NCI-H69 (cell line): ENCODE measurements at places on chromosomes 12 and 14.

GRCh38 chr12:89756585-89757398 is 48.2 kb upstream of the ATP2B1 start:
- peak; percentile 16 for DNase-seq

DNA sequence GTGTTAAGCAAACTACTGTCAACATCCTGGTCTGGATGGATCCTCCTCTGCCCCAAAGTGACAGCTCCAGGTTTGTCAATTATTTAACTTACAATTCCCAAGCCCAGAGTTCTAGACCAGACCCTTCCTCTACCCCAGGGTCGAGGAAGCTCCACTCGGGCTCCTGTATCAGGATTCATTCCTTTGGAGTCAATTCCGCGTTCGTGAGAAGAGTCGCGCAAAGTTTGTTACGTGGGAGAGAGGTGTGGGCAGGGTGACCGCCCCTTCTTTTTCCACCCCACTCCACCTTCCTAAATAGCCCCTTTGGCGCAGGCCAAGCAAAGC is 479 bp downstream of the SEL1L start:
- DNase-seq, result no peak

- no peak for DNase-seq
Observed at GRCh38 chr12:90229407-90230170, 521.0 kb upstream of the ATP2B1 start.

DNA sequence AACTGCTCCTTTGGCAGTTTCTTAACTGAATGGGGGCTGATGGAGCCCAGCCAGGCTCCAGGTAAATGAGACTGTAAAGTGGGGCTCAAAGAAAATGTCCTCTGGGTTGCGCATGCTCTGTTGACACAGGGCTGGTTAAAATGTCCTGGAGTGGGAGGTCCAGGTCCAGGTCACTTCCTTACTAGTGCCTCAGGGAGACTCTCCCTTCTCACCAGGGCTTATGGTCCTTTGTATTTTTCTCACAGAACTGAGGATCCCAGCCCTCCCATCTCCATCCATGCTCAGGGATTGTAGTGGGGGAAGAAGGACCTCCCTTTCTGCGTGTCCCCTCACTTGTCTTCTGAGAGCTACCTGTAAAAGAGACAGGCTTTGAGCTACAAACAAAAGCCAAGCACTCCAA is 77.5 kb downstream of the SSPN start:
- no peak for DNase-seq

DNA sequence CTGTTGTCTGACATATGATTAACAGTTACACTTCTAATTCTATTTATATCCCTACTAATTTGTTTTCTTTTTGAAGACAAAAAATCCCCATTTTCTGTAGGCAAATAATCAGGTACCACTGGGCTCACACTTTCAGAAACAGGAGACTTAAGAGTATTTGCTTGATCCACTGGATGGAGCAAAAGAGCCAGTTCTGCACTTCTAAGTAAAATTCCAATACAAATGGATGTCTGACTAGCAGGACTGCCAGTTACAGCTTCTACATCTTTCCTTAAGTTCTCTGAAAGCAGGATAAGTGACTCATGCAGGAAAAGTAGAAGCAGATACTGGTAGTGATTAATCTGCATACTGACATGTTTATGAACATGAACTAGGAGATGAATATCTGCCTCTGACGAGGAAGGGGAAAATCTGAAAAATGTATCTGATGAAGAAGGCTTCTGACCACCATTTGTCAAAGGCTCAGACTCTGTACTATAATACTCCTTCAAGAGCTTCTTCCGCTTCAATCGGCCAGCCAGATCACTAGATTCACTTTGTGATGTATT is 73.8 kb upstream of the ANKS1B start:
- no peak for DNase-seq
